ENCODE measurements at places on chromosomes 2 and 18. TPM values are rescaled to one million over a fixed set of nuclear protein-coding genes. Genes with fewer than 3 reads are reported as not detected.

DHRS9 gene
- total RNA-seq = not detected

ASB18 gene
- not detected for total RNA-seq

INHA gene
- 0.32 TPM for total RNA-seq

LIMS4 gene
- total RNA-seq = 1.1 TPM

FAM110C gene
- total RNA-seq = not detected

Data from HFFc6 (cell line).